Suppressor macrophage treated with lipopolysaccharide for 1 hour (primary cell): ENCODE measurements at places on chromosomes 11 and 22.

- DNase-seq = no peak
These were observed 1.6 kb downstream of the KCNJ1 start for GRCh38 chr11:128865490-128865889.

- no peak for DNase-seq
These were observed 119.8 kb upstream of the ANO1 start for GRCh38 chr11:69958308-69958707.

DNA sequence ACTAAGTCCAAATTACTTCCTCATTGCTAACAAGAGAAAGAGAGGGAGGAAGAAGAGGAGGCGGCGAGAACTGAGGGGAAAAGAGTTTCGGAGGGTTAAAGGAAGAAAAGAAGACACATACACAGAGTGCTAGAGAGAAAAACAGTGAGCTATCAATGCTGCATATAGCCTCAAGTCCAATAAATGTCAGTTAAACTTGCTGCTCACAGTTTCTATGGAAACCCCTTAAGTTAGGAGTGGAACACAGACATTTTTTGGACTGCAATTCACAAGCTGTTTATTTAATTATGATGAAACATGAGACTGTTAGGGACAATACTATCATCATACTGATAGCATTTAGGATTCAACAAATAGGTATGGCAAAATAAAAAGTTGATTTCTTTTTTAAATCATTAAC, 1320.4 kb downstream of the LRRC4C start:
- no peak for DNase-seq

GRCh38 chr22:44183287-44183588, 2.5 kb downstream of the PARVG start:
- no peak for DNase-seq

- no peak for DNase-seq
These were observed 402.8 kb downstream of the NXPE2 start for GRCh38 chr11:115080923-115081680.

GRCh38 chr22:39498368-39498767, 3.7 kb upstream of the MIEF1 start:
- DNase-seq = no peak

DNA sequence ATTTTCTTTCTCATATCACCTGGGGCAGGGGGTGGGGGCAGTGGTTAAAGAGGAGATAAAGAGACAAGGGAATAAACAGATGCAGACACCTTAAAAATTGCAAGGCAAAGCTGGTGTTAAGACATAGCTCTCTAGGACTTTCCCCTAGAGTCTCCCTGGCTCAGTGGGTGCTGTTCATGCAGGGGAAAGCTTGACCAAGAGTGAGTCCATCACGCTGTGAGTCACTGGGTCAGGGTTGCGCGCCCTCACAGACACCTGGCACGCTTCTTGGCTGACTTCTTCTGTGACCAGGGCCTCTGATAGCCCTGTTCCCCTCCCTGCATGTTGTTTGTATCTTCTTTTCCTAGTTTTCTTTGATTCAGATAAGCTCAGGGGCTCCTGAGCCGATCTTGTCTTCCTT, 31.9 kb downstream of the COMMD9 start:
- DNase-seq = peak; percentile 73

DNA sequence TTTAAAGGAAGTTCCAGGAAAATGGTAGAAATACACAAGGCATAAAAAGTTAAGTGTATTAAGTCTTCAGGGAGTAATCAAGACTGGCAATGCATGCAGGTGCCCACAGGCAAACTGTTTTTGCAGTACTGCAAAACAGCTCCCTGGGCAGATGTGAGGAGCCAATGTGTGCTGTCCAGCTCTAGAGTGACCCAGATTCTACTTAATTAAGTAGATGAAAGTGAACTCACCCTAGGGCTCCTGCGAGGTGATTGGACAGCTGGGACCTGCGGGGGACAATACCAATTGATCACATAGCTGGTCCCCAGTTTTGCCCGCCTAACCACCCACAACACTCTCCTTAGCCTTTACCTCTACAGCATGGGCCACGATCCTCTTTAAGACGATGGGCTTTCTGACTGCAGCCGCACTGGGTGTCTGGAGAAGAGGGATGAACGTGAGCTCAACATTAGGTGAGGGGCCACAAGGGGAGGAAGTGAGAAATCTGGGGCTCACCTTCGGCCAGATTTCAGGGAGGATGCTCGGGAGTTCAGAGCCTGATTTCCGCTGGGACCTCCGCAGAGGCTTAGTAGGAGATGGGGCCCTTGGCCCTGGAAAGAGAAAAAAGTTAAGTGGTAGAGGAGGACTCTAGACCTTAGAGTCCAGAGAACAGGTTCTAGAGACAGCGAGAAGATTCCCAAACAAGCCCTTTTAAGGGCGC, 556 bp downstream of the CDCA5 start:
- no peak for DNase-seq

DNA sequence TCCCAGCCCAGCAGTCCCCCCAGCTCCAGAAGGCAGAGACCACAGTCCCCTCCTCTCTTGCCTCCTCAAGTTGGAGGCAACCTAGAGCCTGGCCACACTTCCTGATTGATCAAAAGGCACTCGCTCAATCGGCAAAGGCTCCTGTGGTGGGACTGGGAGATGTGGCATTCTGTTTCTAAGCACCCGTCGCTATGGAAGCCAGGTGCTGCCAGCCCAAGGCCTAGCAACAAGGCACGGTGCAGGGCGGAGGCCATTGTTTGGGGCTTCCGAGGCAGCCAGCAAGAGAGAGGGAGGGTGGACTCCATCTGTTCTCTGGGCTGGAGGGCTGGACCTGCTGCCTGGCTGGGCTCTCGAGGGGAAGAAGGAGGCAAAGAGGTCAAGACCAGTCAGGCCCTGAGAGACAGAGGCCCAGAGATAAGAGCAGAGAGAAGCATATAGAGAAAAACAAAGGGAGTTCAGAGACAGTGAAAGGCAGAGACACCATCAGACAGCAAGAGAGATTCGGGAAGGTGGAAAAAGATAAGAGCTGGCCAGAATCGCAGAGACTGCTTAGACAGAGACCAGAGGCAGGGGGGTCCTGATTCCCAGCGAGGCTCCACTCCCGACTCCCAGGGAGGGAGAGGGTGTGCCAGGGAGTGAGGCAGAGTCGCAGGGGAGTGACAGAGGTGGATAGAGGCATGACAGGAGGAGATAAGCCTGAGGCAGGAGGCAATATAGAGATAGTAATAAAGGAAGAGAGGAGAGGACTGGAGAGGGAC, 21.2 kb downstream of the PDE2A start:
- DNase-seq = no peak

DNA sequence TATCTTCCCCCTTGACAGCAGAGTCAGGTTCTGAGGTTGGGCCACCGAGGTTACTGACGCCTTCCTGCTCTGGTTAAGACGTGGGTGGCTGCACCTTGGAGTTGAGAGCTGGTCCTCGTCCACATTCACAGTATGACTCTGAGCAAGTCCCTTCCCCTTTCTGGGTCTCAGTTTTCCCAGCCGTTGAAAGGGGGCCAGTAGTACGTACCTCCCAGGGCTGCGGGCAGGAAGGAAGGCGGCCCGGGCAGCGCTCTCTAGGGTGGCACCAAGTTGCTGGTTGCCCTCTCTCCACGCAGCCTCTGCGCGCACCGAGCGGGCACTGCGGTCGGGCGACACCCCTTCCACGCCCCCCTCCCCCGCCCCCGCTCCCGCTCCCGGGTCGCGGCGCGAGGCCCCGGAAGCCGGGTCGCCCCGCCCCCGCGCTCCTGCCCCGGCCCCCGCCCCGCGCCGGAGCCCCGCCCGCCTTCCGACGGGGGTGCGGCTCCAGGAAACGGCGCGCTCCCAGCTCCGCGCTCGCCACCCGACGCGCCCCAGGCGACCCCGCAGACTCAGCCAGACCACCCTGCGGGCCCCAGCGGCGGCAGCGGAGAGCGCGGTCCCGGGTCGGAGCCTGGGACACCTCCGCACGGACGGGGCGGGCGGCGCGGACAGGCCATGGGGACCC, at the start of gene EHBP1L1:
EHBP1L1 (plus strand) TSS at position 486 of the 664 bp plus-strand sequence. CDS start 250 bp downstream, outside the sequence.
- peak; percentile 85 for DNase-seq

GRCh38 chr22:38201711-38202436, at the start of gene MAFF:
TSS of gene MAFF (plus strand) at chr22:38201994. CDS start at chr22:38213854, 11,860 bp downstream.
- DNase-seq = peak; percentile 99

DNA sequence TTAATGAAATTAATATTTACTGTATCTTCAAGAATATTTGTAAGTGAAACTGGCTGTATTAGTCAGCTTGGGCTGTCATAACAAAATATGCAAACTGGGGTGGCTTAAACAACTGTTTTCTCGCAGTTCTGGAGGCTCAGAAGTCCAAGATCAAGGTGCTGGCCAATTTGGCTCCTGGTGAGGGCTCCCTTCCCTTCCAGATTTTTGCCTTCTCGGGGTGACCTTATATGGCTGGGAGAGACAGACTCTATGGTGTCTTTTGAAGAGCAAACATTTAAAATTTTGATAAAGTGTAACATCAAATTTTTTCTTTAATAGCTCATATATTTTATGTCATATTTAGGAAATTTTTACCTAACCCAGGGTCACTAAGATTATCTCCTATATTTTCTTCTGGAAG, 30.2 kb downstream of the CSTPP1 start:
- DNase-seq = no peak

DNA sequence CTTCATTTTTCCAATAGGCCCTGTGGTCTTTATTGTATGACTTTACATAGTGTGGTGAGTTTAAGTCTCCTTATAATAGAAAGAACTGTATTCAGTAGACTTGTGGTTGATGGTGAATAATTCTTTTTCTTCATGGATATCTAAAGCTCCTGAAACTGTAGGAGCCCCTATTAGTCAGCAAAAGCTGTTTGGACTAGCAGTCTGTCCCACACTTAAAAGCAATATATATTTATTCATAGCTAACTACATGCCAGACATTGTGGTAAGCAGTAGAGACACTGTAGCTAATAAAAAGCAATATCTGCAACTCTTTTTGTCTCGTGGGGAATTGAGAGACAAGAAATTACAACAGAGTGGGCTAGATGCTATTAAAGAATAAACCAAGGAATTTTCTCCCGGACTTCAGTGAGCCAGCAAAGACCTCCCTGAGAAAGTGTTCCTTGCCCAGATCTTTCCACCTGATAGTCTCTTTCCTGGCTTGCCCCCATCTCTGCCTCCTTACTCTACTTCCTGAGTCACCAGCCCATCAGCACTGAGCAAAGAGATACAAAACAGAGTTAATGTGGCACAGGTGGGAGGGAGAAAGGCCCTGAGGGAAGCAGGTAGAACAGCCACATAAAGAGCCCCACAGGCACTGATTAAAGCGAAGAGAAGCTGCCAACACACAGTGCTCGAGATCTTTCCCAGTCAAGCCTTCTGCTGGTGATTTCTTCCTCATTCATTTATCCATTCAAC, 1.4 kb upstream of the OR52W1 start:
- no peak for DNase-seq

GRCh38 chr22:23913306-23913660, 19.1 kb downstream of the MIF start:
- DNase-seq = no peak

DNA sequence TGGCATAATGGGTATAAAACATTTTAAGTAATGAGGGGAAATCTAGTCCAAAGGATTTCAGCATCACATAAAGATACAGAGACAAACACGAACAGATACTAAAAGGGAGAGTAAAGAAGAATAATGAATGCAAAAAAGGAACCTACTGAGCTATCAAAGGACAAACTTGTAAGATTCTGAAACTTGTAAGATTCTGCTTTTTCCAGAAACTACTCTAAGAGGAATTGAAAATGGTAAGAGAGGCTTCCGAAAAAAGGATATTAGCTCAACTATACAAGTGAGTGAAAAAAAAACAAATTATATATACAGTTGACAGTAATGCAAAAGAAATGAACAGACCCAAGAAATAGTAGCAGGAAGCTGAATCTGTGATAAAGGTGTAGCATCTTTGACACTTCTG, 37.7 kb downstream of the POLD3 start:
- peak; percentile 5 for DNase-seq

DNA sequence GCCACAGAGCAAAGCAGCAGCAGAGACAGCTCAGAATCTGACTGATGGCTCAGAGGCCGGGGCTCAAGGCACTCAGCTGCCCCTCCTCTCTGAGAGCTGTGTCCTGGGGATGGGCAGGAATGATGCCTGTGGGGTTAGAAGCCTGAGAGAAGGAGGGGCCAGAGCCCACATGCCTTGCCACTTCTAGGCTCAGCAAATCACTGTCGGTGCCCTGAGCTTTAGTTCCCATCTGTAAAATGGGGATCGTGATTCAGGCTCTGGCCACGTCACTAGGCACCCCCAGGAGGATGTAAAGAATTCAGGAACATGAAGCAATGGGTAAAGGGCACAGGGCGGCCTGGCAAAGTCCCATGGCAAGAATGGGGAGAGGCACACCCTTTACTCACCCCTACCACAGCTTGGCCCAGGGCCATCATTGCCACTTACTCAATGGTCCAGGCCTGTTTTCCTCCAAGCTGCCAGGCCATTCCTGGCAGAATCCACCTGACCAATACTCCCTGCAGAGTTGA, 3.4 kb upstream of the CDC42EP2 start:
- peak; percentile 74 for DNase-seq

- no peak for DNase-seq
These were observed 7.9 kb upstream of the ADORA2A start for GRCh38 chr22:24419475-24419850.

- DNase-seq = no peak
These were observed 3.7 kb upstream of the HEPHL1 start for GRCh38 chr11:94017446-94017845.

- DNase-seq = peak; percentile 8
These were observed 11.7 kb upstream of the GLYATL1 start for GRCh38 chr11:58927393-58928106.

DNA sequence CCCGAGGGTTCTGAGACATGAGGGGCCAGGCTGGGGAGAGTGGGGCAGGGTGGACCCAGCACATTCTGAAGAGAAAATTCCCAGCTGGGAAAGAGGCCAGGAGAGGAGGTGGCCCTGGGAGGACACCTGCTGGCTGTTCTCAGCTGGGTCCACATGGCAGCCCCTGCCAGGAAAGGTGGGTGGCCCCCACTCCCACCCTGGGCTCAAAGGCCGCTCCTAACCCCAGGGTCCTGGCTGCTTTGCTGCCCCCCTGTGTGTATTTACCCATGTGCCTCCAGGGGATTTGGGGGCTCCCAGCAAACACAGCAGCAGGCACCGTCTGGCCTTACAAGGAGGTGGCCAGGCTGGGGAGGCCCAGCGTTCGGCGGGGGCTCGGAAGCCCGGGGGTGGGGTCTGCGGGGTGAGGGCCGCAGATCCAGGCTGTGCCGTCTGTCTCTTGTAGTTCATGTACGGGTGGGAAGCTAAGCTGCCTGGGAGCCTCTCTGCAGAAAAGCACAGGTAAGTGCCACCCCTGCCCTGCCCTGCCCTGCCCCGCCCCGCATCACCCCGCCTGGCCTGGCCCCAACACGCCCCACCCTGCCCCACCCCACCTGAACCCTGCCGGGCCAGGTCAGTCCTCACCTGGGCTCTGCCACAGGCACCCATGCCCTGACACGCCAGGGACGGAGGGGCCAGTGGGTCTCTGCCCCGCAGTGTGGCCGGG, 10.6 kb downstream of the MUC5B start:
- DNase-seq = no peak

- no peak for DNase-seq
These were observed 197.8 kb downstream of the ETS1 start for GRCh38 chr11:128389461-128389976.

- no peak for DNase-seq
These were observed 300.8 kb upstream of the ISX start for GRCh38 chr22:34765115-34765514.

GRCh38 chr22:22945195-22945594, 57.6 kb downstream of the IGLL5 start:
- no peak for DNase-seq

GRCh38 chr22:31736458-31736857, 13.5 kb downstream of the PRR14L start:
- DNase-seq = no peak

- no peak for DNase-seq
These were observed 82.1 kb downstream of the PIWIL4 start for GRCh38 chr11:94649254-94649653.
